Ascending aorta (tissue), 2 donors: ENCODE measurements at places on chromosomes 1 and 21.

DNA sequence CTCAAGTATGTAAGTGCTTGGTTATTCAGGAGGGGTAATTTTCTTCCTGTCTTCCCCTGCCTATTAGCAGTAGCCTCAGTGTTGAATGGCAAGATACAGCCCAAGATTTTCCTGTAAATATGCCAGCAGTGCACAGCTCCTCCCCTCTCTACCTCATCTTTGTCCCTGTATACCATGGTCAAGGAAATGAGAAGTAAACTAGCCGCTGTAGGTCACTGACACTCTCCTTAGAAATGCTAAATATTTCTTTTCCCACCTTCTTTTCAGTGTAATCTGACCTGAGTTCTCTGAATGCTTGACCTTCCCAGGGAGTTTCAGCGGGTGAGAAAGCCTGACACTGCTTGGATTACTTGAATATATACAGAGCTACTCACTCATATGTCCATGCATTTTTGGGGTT, 84.1 kb upstream of the ZNF326 start:
- H3K4me3 ChIP-seq = no peak overlapping the region
- no peaks in the 10 kb centered on the region for H3K27me3 ChIP-seq
- no peak overlapping the region for H3K27ac ChIP-seq
- peaks cover 4% of the 10 kb centered on the region for H3K4me1 ChIP-seq
- no peak for DNase-seq

GRCh38 chr1:42328916-42329496, 6.0 kb downstream of the FOXJ3 start:
- no peak overlapping the region for H3K27ac ChIP-seq
- no peak for DNase-seq
- H3K4me1 ChIP-seq = no peaks in the 10 kb centered on the region
- no peak overlapping the region for H3K4me3 ChIP-seq

DNA sequence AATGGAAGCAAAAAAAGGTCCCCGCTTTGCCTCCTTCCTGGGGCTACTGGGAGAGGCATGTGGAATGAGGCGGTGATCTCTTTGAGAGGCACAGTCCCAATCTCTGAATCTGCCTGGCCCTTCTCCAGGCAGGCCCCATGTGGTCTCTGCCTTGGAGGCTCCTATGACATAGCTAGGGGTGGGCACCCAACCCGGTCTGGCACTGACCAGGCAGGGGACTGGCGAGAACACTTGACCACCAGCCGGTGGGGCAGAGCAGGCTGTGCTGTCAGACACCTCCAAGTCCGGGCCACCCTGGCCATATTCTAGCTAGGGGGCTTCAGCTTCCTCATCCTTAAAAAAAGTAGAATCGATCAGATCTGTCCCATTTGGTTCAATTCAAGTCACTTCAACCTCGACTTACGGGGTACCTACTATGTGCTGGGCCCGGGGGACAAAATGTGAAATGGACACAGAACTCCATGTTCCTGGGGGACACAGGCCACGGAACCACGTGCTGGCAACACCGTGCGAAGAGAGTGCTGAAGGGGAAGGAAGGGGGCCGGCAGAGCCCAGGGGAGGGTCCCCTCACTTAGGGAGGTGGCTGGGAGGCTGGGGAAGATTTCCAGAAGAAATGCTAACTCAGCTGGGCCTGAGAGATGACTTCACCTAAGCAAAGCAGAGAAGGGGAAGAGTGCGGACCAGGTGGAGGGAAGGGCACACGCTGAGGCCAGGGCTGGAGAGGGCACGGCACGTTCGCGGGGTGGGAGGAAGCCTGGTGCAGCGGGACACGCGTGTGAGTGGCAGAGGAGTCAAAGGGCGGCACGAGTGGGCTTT, 33.3 kb downstream of the HSPG2 start:
- no peak for DNase-seq
- H3K4me1 ChIP-seq = peaks cover 100% of the 10 kb centered on the region
- no peaks in the 10 kb centered on the region for H3K27me3 ChIP-seq
- no peak overlapping the region for H3K4me3 ChIP-seq
- peak overlapping the region; percentile 94 for H3K27ac ChIP-seq

DNA sequence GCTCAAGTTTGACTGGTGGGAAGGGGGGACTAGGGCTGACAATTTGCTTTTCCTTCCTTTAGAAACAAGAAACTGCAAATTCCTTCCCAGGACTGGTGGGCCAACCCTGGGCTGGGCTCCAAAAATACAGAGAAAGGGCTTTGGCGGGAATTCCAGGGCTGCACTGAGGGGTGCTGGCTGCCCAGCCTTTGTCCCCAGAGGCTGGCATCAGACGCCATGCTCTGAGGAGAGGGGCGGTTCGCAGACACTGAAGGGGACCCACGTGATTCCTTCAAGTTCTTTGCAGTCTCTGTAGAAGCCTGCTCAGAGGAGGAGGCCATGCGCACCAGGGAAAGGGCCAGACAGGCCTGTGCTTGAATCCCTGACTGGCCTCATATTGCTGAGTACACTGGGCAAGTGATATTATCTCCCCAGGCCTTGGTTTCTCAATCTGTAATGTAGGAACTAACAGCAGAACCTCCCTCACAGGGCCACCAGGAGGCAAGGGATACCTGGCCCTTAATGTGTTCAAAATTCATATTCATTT, 119.5 kb downstream of the EPHB2 start:
- no peaks in the 10 kb centered on the region for H3K27me3 ChIP-seq
- DNase-seq = no peak
- no peak overlapping the region for H3K27ac ChIP-seq
- no peaks in the 10 kb centered on the region for H3K36me3 ChIP-seq

GRCh38 chr1:246801241-246802020, 77.2 kb downstream of the SCCPDH start:
- no peak for DNase-seq
- H3K27ac ChIP-seq = no peak overlapping the region
- H3K4me1 ChIP-seq = no peaks in the 10 kb centered on the region
- no peaks in the 10 kb centered on the region for H3K36me3 ChIP-seq

DNA sequence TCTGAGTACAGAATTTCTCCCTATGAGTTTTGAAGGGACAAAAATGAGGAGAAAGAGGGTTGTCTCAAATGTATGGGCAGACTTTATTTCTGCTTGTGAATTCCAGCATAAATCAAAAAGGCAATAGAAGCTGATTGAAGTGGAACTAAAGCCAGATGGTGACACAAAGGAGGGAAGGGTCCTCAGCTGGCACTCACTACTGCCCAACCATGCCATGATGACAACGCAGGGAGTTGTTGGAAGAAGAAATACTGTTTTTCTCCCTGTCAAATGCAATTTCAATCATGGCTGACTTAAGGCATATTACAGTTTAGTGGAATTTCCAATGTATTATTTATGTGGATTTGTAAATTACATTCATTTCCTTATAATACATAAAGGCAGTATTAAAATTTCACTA, 805.8 kb downstream of the ADGRL2 start:
- no peaks in the 10 kb centered on the region for H3K36me3 ChIP-seq
- no peak overlapping the region for H3K27ac ChIP-seq
- H3K4me3 ChIP-seq = no peak overlapping the region
- no peak for DNase-seq
